ENCODE measurements at places on chromosomes 7 and 10.
A peak's percentile ranks its signal among the peaks of the same experiment; 100 is the strongest.

- no peak for DNase-seq
Measured at GRCh38 chr7:30169579-30169978, 34.8 kb downstream of the MTURN start.

- no peak for DNase-seq
Measured at GRCh38 chr10:90916392-90917237, 4.3 kb downstream of the ANKRD1 start.

- no peak for DNase-seq
Measured at GRCh38 chr7:33760834-33761233, 144.5 kb upstream of the BMPER start.

- no peak for DNase-seq
Measured at GRCh38 chr7:155963771-155964195, 151.5 kb upstream of the SHH start.

GRCh38 chr7:118350260-118350659, 125.8 kb downstream of the ANKRD7 start:
- no peak for DNase-seq

- no peak for DNase-seq
Measured at GRCh38 chr7:33410266-33410665, 280.9 kb downstream of the BBS9 start.

GRCh38 chr10:124019886-124020797, 73.3 kb downstream of the CHST15 start:
- DNase-seq, result no peak

GRCh38 chr10:121078672-121079102, 227.5 kb downstream of the WDR11 start:
- DNase-seq, result no peak

GRCh38 chr7:98755138-98755898, 114.5 kb downstream of the TMEM130 start:
- DNase-seq, result no peak

DNA sequence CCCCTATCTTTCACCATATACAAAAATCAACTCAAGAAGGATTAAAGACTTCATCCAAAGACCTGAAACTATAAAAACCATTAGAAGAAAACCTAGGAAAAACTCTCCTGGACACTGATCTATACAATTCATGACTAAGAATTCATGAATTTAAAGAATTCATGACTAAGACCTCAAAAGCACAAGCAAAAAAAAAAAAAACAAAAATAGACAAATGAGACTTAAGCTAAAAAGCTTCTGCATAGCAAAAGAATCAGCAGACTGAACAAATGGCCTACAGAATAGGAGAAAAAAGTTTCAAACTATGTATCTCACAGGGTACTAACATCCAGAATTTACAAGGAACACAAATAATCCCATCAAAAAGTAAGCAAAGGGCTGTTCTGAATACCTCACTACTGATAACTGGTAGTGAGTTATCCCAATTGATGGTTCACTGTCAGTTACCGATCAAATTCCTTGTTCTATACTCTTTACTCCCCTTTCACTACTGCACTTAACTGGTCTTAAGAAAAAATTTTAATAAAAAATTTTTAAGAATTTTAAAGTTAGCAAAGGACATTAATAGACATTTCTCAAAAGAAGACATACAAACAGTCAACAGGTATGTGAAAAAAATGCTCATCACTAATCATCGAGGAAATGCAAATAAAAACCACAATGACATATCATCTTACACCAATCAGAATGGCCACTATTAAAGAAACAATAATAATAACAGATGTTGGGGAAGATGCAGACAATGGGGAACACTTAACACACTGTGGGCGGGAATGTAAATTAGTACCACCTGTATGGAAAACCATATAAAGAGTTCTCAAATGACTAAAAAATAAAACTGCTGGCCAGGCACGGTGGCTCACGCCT, 33.2 kb downstream of the KMT2C start:
- DNase-seq, result no peak

DNA sequence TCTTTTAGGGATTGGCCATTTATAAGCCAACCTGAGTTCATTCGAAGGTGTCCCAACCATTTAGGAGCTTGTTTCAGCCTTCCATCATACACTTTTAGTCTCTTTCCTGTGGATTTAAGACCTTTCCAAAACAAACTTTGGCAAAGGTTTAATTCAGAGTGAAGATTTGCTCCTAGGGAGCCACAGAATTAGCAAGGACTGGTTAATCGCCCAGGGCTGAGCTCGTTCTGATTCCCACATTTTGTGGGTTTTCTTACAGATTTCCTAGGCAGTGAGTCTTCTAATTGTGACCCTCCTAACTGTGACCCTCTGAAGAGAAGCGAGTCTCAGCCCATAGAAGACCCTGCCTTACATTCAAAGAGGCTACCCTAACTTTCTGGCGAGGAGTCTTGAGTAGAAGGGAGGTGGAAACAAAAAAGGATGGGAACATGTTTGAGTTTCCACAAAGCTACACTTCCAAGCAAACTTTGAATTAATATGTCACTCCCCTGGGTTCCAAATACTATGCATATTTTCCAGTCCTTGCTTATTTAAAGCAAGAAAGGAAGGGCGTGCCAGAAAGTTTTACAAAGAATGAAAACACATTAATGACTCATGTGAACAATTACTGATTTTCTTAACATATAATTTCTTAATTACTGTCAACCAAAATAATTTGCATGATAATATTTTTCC, 118.3 kb downstream of the ARID5B start:
- DNase-seq, result no peak

DNA sequence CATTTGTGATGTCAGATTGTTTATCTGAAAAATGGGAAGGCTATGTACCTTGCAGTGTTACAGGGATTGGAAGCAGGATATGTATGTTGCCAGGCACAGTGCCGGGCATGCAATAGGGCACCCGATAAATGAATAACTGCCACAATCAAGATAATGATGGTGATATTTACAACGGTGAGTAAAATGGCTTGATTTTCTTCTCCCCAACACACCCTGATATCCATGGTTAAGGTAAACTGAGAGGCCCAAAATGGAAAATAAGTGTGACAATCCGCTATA, 108.3 kb downstream of the CYP26A1 start:
- no peak for DNase-seq

DNA sequence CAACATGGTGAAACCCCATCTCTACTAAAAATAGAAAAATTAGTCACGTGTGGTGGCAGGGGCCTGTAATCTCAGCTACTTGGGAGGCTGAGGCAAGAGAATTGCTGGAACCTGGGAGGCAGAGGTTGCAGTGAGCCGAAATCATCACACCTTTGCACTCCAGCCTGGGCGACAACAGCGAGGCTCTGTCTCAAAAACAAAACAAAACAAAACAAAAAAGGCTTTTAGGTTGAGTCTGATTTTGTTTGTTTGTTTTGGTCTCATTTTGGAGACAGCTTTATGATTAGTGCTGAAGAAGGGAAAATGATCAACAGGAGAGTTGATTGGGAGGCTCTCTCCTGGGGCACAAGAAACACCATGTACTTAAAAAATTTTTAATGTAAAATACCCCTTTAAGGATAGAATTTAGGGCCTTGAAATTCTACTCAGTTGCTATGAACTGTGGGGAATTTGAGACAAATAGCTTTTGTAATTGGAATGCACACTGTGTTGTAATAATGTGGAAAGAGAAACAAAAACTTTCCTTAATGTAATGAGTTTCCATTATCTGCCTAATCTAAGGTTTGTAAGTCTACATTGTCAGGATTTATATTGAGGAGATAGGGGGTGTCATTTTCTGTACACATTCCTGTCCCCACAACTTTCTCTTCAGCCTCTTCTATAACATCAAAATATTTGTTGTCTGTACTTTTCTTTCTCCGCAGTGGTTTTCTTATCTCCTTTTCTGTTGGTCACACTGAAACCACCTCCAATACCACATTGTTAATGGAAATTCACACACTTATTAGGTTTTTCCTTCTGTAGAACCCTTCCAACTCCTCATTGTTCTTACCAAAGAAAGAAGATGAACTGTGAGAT, 41.3 kb downstream of the ARID5B start:
- DNase-seq, result no peak

DNA sequence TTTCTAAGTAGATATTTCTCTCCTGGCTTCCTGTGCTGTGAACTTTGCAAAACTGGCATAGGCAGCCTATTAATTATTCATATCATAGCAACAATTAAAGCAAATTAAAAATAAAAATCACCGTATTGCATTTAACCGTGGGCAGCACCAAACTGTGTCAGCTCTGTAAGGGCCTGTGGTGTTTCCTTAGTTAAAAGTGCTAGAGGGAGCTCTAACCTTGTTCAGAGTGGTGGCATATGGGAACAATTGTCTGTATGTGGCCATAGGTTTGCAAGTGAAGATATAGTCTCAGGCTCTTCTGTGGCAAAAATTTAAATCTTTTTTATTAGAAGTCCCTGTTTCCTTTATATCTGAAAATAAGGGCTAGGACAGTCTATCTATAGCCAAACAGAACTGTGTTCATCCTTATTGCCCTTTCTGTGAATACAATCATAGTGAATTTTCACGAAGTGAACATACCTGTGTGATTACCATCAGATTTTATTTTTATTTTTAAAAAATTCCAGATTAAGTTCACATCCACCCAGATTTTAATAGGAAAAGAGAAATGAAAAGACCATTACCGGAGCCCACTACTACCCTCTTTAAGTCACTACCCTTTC, 92.6 kb downstream of the POLL start:
- DNase-seq, result no peak

GRCh38 chr10:103584216-103585010, 90.9 kb downstream of the NEURL1 start:
- DNase-seq, result peak; percentile 48

- no peak for DNase-seq
Measured at GRCh38 chr10:103969857-103970627, 3.1 kb downstream of the SLK start.

- no peak for DNase-seq
Measured at GRCh38 chr10:110033701-110034235, 26.0 kb downstream of the ADD3 start.

DNA sequence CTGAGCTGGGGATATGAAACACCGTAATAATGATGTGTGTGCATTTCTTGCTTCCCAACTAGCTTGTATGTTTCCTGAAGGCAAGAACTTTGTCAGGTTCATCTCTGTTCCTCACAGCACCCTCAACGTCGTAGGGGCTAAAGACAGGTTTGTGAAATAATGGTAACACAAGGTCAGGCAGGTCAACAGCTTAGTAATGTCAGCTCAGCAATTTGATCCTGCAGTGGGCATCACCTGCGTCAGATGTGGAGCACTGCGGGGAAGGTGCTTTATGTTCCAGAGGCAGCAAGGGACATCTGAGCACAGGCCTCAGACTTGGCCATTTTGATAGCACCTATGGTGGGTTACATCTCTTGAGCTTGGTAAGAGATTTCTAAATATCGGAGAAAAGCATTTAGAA, 51.8 kb upstream of the BTBD16 start:
- DNase-seq, result no peak

GRCh38 chr10:49273082-49273465, 25.9 kb upstream of the C10orf71 start:
- DNase-seq, result no peak

- no peak for DNase-seq
Measured at GRCh38 chr7:103549786-103550185, 103.8 kb upstream of the SLC26A5 start.

DNA sequence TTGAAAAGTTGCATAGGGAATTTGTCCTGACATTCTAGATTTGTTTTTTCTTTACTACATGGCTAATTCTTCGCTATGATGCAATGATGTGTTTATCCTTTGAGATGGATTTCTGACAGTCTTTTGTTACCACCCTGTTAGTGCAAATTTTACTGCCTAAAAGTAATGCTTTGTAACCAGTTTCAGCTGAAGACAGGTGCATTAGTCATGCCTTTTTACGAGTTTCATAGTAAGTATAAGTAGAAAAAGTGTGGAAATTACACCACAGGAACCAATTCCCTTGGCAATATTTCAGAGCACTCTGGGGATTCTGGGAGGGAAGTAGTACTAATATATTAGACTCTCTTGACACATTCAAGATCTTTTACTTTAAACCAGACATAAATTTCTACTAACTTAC, 257.8 kb upstream of the DKK1 start:
- DNase-seq, result no peak

DNA sequence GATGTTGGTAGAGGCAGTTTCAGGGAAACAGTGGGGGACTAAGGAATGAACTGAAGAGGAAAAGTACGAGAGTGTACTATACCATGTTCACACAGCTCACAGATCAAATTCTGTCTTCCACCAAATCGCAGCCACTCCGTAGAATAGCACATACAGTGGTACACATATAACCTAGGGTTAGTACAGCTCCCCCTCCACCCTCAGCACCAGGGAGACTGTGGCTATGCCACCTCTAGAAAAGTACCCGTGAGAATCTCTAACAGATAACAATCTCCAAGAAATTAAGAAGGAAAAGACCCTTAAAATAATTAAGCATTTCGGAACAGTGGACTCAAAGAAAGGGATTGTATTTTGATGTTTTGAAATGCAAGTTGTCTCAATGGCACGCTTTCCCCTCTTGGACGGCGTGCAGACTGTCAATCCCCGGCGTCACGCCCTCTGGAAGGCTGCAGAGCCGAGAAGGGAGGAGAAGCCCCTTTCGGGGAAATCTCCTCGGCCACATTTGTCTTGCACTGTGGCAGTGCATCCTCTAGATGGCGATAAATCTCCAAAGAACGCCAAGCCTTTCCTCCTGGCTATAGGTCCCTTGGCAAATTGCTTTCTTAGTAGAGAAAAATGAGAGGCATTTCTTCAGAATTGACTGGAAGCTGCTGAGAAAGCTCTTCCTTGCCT, 345.0 kb downstream of the REEP3 start:
- DNase-seq, result peak; percentile 20

DNA sequence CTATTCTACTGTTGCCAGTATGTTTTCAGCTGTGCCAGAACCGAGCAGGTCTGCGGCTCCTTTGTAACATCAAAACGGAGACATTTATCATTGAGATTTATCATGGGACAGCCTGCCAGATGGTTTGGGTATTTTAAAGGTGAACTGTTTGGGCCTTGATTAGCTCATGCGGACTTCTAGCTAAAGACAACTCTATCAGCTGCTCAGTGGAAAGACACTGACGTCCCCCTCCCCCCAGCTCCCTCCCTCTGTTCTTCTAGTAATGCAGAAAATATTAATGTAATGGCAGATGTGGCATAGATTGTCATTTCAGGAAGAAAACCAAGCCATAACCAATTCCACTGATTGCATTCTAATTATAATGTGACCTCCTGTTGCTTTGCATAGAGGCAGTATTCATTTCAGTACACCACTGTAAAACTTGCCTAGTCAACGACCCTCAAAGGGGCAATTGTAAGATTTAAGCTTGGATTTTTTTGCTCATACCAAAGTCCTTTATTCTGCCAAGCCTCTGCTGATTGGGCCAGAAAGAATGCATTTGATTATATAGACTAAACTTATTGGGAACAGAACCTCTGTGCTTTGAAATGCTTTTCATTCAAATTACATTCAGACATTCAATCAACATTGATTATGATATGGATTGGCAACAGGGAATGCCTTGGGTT, 966.8 kb downstream of the LRMDA start:
- no peak for DNase-seq

DNA sequence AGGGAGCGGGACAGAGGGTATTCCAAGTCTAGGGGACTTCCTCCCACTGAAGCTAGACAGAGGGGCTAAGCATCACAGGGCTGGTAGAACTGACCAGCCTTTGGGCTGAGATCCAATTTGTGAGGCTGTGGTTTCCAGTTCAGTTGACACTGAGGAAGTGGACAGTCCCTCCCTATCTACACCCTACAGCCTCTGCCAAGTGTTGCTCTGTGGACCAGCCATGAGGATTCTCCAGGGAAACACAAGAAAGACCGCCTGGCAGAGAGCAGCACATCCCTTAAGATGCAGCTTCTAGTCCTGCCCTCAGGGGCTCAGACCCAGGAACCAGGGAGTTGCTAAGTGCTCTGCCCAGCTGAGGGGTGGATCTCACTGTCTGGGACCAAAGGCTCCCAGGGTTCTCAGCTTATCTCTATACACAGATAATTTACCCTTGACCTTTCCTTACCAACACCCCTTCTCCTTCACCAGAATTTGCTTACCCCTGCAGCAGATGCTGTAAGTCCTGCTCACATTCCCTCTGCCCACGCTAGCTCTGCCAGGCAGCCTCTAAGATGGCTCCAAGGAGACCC, 252.0 kb downstream of the SKIDA1 start:
- no peak for DNase-seq
